ENCODE measurements at places on chromosomes 7 and 10.
A peak's percentile ranks its signal among the peaks of the same experiment; 100 is the strongest.

- DNase-seq = no peak
These were observed 138.7 kb upstream of the CELF2 start for GRCh38 chr10:10878963-10879362.

- DNase-seq = no peak
These were observed at the start of gene COL13A1 for GRCh38 chr10:69801434-69802315. COL13A1 (plus strand) TSS chr10:69801906; CDS start chr10:69802424, 518 bp downstream.

DNA sequence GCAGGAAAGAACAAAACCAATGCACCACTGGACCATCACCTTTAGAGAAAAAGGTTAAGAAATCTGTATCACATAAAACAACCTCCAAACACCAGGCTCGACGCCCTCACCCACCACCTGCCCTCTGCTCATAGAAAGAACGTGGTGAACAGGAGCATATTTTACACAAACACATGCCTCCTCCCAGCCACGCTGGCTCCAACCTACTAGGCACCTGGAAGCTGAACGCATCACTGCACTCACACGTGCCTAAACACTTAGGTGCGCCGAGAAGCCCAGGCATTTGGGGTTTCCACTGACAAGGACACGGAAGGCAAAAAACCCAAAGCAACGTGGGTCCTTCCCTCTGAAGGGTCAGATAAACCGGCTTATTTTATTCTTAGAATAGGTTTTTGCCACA is 56.0 kb downstream of the PTPRN2 start:
- DNase-seq = no peak

DNA sequence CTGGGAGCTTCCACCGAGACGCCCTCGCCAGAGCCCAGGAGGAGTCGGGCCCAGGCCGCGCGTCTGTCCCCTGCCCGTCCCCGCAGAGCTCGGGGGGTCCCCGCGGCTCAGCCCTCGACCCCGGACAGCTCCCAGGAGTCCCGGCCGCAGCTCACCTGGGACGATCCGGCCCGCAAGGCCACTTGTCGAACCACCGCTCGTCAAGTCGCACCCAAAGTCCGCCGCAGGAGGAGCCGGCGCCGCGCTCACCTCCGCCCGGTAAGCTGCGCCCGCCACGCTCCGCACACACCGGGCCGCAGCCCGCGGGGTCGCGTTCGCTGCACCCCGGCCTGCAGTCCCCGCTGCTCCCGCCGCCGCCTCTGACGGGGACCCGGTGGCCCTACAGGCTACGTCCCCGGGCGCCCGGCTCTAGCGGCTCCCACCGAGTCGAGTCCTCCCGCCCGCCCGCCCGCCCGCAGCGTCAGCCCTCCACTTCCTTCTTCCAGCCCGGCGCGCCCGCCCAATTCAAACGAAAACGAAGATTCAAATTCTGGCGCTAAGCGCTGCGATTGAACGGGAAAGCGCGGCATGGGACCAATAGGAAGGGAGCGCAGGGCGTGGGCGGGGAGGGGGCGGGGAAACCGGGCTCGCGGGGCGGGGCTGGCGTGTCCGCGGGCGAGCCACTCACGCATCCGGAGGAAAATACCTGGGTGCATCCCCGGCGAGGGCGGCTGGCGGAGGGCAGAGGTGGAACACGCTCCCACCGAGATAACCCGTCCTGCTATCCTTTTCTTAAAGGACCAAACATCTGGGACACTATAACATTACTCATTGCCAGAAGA is at the start of gene MKI67:
TSS of gene MKI67 (minus strand) at position 480 of the 821 bp plus-strand sequence. CDS start 756 bp downstream, outside the sequence.
- peak; percentile 49 for DNase-seq

DNA sequence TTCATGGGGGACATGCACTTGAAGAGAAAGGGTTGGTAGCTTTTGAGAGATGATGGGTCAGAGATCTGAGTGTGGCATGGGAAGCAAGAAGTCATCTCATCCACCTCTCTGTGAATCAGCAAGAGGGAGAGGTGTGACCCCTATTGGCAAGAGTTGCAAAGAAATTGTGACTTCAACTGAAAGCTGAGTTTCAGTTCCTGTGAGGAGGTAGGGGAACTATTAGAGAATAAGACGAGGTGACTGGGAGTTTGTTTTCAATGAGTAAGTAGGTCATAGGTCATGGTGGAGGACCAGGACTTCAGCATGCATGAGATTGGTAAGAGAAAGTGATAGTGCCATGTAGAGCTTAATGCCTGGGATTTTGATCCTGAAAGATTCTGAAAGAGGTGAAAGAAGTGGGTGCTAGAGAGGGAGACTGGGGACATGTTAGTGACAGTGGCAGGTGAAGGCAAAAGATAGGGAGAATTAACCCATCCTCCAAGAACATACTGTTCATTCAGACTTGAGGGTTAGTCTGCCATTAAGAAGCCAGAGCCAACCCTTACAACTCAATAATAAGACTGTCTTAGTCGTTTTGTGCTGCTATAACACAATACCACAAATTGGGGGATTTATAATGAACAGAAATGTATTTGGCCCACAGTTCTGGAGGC is 75.5 kb upstream of the CAPZA2 start:
- DNase-seq = no peak

- no peak for DNase-seq
These were observed 12.9 kb downstream of the GRM8 start for GRCh38 chr7:127239814-127240213.

DNA sequence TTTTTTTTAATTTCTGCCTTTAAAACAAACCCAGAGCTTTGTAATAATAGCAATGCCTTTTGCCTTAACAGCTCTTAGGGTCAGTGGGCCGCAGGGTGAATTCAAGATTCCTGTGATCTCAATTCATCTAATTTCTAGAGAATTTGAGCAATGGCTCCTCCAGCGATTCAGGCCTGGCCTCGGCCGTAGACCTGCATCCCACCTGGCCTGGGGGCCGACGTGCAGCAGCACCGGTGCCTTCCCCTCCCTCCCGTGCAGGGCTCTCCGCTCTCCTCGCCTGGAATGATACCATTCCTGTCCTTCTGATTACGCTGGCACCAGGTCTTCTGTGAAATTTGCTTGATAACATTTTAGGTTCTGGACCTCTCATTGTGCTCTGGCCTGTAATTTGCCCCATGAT is 172.5 kb downstream of the ADARB2 start:
- DNase-seq = no peak

- no peak for DNase-seq
These were observed 99.1 kb downstream of the GRID1 start for GRCh38 chr10:86267286-86268195.

DNA sequence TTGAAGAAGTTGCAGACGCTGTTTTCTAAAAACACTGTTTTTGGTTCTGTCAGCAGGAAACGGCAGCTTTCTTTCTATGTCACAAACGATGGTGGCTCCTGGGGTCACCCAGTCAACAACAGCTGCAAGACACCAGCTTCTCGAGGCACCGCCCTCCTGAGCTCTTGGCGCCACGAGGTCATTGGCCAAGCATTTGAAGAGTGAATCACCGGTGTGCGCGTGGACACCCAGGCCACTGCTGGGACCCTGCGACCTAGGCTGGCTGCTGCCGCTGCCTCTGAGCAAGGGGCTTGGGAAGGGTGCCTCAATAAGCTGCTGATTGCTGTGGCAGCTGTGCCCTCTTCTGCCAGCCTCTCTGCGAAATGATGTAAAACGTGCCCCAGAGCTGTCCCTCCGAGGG is 22.5 kb upstream of the VIPR2 start:
- no peak for DNase-seq

- DNase-seq = no peak
These were observed 28.0 kb upstream of the GSAP start for GRCh38 chr7:77444123-77444522.

- DNase-seq = no peak
These were observed 142.5 kb downstream of the GNAT3 start for GRCh38 chr7:80369321-80369720.

DNA sequence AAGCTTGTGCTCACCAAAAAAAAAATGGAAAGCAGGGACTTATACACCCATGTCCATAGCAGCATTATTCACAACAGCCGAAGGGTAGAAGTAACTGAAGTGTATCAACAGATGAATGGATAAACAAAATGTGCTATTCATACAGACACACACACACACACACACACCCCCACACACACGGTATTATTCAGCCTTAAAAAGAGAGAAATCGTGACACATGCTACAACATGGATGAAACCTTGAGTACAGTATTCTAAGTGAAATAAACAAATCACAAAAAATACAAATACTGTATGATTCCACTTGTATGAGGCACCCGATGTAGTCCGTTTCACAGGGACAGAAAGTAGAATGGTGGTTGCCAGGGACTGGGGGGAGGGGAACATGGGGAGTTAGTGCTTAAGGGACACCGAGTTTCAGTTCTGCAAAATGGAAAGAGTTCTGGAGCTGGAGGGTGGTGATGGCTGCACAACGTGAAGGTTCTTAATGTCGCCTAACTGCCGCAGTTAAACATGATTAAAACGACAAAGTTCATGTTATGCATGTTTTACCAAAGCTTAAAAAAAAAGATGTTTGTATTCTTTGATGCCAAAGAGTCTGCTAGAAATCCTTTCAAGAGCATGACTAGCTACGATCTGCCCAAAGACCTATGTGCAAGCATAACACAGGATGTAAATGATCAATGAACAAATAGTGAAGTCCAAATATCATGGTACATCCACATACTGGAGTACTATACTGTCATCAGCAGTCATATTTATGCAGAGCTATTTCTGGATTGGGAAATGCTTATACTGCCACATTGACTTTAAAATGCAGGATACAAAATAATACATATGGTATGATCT is 7.2 kb downstream of the TNS3 start:
- no peak for DNase-seq

GRCh38 chr7:127905491-127906330 is 125.5 kb downstream of the LRRC4 start:
- no peak for DNase-seq

GRCh38 chr7:43249823-43250145 is 137.3 kb downstream of the HECW1 start:
- DNase-seq = no peak

DNA sequence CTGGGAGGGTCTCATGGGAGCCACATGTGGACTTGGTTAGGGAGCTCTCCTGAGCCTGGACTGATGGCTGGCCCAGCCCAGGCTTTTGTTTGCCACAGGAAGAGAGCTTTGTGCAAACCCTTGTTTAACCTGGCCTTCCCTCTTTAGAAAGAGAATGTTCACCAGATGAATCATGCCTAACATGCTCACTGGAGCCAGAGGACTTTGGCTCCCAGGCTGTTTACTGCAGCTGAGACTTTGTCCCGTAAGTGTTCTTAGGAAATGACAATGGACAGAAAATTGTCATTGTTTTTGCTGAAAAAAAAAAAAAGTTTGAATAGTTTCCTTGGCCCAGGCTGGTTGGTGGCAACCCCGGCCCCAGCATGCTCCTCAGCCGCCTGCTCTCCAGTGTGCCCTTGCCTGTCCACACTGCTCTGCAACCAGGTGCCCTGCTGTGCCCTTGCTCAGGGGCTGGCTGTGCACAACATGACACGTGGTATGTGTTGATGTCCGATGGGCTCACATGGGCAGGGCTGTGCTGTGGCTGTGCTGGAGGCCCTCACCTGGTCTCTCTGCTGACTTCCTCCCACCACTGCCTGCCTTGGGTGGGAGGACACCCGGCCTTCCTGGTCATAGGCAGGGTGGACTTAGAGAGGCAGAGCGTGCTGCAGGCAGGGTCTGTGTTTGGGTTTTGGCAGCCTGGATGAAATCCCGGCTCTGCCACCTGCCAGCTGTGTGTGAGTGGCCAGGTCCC is 215.3 kb upstream of the ZNF32 start:
- DNase-seq = no peak

DNA sequence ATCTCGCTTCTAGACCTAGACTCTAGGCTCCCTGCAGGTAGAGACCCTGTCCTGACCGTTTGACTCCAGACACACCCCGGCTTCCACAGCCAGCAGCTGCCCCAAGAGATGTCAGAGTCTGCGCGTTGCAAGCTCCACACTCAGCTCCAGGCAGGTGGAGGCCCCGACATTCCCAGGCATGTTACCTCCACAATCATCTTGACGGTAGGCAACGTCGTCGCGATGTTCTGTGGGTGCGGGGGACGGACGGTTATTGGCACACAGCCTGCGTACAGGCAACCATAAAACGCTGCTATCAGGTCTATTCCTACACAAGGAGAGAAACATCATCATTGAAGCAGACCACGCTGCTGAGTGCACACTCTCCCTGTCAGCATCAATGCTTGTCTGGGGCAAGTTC is 213.2 kb downstream of the ZMYND11 start:
- no peak for DNase-seq

DNA sequence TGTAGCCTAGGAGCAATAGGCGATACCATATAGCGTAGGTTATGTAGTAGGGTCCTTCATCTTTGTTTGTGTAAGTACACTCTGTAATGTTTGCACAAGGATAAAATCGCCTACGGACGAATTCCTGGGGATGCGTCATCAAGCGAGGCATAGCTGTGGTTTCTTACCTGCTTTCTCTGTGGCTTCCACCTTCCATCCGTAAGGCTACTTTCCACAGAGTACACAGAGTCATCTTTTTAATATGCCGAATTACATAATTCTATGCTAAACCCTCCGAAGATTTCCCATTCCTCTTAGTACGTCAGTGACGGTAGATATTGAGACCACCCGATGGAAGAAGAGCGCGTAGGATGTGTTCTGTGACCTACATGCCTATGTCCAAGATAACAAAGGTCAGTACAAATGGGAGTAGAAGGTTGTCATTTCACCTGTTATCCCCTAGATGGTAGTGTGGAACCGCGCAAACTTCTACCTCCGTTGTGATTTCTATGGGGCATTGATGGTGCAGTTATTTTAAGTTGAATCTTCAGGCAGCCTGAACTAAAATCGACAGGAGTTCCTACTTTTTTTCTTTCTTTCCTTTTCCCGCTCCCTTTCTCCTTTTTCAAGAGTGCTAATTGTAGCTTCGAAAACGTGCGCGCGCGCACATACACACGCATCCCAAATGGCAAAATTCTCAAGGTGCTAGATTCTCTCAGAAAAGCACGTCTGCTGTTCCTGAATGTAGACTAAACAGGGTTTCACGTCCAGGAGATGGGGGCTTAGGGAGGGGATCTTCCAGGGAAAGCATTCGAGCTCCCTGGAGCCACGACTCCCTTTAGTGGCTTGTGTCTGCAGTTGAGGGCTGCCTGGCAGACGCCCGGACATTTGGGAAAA is 111.7 kb upstream of the MBL2 start:
- peak; percentile 19 for DNase-seq

GRCh38 chr10:59654007-59654406 is 55.6 kb downstream of the SLC16A9 start:
- DNase-seq = no peak

DNA sequence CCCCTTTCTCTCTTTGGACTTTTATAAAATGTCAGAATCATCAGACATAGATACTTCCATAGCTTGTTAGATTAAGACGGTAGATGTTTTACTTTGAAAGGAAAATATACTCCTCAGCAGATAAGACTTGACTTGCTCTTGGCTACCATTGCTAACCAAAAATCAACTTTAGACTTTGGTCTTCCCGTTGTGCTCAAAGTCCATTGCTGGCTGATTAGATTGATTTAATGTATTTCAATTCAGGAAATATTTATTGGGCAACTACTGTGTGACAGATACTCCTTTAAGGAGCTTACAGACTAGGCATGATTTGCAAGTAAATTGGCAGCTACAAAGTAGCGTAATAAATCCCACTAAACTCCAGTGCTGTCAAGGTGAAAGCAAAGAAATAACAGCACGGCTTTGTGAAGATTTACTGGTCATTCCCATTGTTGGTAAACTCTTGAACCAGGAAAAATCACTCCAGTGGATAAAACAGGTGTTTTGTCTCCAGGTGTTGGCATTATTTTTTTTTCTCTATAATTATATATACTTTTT is 95.7 kb upstream of the ARMC3 start:
- DNase-seq = no peak

GRCh38 chr7:120833546-120833945 is 24.4 kb downstream of the TSPAN12 start:
- DNase-seq = peak; percentile 69

Data from SHP77 treated with DMSO at 0.1 percent for 48 hours (cell line).